ENCODE measurements at places on chromosomes 11 and 22. TPM values are rescaled to one million over a fixed set of nuclear protein-coding genes. Genes with fewer than 3 reads are reported as not detected.

- peak; percentile 87 for DNase-seq
Measured at GRCh38 chr11:47415949-47416472, 7.6 kb downstream of the SLC39A13 start.

DNA sequence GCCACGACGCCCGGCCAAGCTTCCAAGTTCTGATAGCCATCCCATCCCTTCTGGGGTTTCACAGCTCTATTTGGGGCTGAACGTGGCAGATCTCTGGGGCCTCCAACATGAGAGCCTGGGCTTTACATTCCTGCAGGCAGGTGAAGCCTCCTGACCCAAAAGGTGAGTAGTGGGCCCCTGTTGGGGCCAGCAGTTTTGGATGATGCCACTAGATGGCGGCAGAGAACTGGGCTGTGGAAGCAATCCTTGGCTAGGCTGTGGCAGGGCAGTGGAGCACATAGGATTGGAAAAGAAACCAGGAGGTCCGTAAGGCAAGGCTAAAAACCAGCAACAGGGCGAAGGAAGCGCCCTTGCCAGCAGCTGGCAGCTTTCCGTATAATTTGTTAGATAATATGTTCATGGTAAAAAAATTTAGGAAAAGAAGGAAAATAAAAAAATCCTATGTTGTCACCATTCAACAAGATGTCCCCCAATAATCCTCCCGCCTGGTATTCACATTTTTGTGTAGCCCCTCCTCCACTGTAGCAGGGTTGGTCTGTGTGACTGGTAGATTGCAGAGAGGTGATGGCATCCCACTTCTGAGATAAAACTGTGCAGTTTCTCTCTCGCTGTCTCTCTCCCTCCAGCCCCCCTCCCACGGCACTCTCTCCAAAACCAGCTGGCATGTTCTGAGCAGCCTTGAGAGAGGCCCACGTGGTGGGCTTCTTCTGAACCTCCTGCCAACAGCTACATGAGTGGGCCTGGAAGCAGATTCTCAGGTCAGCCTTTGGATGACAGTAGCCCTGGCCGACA is 43.6 kb upstream of the OR4B1 start:
- peak; percentile 34 for DNase-seq

- DNase-seq = peak; percentile 96
Measured at GRCh38 chr22:27238935-27239510, 562.5 kb downstream of the MN1 start.

DNA sequence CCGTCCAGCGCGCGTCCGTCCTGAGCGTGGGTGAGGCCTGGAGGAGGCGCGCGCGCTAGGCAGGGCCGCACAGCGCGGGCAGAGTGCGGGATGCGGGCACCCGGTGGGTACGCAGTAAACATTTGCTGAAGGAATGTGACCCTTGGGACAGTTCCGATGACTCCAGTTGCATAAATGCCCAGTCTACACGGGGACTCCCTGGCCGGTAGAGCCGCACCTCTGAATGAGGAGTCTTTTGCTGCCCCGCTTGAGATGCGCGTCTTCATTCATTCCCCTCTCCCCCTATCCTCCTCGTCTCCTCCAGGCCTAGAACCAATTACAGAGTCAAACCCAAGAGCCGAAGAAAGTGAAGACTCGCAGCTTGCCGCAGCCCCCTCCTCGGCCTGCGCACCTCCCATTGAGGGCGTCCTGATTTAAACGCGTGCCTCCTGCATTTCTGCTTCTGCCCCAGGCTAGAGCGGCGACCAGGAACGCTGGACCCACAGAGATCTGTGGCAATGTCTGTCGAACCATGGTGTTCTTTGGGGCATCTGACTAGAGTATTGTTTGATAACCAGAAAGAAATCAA is 729 bp upstream of the CHKB start:
- DNase-seq = no peak

- DNase-seq = no peak
Measured at GRCh38 chr11:120129570-120129969, 8.3 kb downstream of the TRIM29 start.

GRCh38 chr11:35907648-35908431 is 36.0 kb upstream of the LDLRAD3 start:
- peak; percentile 44 for DNase-seq

DNA sequence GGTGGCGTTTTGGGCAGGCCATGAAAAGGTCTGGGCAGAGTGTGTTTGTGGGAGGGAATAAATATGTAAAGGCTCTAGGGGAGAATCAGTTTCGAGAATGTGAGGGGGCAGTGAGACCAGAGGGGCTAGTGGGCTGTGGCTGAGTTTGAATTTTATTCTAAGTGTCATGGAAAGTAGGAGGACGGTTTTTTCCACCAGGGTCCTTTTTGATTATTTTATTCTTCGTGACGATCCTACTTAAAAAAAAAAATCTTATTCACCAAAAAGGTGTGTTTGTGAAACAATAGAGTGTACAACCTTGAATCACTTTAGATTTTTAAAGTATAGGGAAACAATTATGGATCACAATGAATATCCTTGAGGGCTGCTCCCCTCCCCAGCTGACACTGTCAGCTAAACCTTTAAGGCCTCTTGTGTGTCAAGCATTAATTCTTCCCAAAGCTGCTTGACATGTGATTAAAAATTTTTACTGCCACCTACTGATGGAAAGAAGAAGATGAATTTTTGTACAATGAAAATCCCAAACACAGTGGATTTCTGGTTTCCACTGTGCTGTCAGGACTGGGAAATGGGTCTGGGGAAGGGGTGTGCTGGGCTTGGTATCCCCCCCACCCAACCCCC is 107.5 kb upstream of the OR4B1 start:
- no peak for DNase-seq

DNA sequence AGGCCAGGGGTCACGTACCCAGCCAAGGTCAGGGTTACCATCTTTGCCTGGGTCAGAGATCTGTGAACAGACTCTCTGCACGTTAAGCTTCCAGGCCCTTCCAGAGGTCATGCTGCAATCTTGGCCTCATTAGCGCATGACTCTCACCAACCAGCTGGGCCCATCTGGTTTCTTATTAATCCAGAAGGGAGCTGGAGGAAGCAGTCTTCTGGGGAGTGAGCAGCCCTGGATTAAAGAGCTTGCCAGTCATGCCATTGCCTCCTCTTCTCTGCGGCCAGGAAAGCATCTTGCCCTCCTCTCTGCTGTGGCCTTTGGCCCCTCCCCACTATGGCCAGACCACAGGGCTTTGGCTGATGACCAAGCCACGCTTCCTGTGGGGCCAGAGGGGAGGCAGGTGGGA is 57.4 kb downstream of the CHST1 start:
- DNase-seq = no peak

DNA sequence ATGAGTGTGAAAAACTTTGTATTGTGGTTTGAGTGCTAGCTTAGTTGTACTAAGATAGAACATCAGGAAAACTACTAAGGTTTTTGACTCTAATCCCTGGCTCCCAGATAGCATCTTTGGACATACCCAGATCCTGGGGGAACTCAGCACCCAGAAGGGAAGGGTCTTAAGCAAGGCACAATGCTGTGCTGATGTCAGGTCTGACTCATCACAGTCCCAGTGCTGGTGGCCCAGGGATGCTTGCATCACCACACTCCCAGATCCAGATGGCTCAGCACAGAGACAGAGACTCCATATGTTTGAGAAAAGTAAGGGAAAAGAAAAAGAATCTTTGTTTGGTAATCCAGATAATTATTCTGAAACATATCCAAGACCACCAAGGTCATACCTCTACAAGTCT is 18.3 kb upstream of the OR56A3 start:
- no peak for DNase-seq

DNA sequence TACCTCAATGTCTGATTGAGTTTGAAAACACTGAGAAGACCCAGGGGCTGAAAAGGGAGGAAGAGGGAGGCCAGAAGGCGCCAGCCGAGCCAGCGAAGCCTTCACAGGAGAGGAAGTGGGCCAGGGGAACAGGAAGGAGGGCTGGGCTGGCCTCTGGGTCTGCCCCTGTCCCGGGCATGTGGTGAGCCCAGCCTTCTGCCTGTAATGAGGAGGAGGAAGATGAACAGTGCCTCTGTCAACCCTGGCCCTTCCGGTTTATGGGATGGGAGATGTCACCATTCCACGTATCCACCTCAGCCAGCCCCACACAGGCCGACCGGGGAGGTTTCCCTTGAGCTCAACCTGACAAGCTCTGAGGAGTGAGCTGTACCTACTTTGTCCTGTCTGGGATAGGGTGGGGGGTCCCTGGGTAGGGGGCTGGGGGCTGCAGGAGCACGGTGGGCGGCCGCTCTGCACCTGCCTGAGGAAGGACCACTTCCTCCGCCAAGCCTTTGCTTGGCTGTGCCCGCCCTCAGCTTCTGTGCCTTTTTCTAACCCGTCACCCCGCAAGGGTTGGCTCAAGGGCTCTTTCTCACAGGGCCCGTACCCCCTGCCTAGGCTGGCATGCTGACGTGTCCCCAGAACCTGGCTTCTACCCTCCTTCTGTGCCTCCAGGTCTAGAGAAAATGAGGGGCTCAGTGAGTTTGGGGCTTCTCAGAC is 2.0 kb downstream of the PARVG start:
- DNase-seq = no peak

DNA sequence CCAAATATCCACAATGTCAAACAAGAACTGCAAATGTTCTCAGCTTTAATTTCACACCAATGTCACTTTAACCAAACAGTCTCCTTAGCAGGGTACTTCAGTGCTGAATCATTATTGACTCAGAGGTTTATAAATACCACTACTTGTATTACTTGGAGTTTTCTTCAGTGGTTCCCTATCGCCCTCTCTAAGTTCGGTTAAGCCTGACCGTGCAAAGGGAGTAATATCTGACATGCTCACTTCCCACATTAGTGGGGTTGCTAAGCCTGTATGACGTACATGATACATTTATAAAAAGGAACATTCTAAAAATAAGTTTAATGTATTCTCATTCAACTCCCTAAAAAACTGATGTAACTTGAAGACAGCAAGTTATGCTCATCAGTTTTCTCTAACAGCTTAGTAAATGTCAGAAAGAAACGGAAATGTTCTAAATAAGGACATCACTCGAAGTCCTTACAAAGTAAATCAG is 93.1 kb upstream of the ZC3H12C start:
- DNase-seq = no peak

DNA sequence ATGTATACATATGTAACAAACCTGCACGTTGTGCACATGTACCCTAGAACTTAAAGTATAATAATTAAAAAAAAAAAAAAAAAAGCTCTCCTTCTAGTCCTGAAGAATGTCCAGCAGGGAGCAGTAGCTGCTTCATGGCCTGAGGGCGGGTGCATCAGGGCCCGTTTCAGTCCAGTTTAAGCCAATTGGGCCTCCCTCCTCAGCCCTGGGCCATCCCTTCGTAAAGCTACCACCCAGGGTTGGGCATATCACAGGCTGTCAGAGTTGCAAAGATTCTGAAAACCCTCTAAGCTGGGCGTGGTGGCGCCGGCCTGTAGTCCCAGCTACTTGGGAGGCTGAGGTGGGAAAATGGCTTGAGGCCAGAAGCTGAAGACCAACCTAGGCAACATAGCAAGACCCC is 5.4 kb downstream of the TMPRSS13 start:
- no peak for DNase-seq

- DNase-seq = no peak
Measured at GRCh38 chr22:43114958-43115357, 4.4 kb downstream of the BIK start.

DNA sequence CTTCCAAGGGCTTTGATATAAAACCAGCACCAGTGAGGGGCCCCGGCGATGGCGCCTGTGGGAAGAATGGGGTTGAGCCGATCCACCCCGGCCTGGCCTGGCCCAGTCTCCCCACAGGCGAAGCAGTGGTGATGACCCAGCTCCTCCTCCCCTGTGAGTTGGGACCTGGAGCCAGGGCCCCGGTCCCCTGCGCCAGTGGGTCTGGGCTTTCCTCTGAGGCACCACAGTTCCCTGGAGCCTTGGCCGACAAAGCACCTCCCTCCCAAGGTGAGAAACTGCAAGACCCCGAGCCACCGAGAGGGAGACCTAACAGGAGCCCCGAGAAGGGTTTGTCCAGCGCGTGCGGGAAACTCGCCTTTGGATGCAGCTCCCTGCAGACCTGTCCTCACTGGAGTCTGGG is 942.9 kb downstream of the BRD1 start:
- no peak for DNase-seq

DNA sequence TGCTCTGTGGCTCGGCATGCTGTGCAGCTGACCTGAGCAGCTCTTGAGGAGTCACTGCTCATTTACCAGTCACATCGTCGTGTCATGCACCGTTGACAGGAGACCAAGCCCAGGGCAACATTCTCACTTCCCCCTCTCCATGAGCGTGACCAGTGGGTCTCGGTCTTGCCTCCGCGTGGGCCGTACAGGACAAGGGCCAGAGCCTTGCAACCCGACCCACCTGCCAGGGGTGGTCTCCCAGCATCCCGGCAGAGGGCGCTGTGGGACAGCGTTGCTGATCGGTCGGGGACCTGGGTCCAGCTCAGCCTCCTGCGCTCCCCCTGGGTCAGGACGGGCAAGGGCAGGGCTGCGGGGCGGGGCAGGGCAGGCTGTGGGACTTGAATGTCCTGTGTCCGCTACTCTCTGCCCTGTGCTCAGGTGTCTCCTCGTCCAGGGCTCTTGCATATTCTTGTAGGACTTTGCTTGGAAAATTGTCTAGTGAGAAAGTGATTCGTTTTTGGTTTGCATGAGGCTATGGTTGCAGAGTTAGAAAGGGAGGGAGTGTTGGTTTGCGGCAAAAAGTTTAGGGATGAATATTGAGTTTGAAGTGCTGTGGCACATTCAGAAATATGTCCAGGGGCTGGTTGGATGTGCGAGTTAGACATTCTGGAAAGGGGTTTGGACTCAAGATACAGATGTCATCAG is 16.2 kb downstream of the EIF4G2 start:
- DNase-seq = peak; percentile 75

DNA sequence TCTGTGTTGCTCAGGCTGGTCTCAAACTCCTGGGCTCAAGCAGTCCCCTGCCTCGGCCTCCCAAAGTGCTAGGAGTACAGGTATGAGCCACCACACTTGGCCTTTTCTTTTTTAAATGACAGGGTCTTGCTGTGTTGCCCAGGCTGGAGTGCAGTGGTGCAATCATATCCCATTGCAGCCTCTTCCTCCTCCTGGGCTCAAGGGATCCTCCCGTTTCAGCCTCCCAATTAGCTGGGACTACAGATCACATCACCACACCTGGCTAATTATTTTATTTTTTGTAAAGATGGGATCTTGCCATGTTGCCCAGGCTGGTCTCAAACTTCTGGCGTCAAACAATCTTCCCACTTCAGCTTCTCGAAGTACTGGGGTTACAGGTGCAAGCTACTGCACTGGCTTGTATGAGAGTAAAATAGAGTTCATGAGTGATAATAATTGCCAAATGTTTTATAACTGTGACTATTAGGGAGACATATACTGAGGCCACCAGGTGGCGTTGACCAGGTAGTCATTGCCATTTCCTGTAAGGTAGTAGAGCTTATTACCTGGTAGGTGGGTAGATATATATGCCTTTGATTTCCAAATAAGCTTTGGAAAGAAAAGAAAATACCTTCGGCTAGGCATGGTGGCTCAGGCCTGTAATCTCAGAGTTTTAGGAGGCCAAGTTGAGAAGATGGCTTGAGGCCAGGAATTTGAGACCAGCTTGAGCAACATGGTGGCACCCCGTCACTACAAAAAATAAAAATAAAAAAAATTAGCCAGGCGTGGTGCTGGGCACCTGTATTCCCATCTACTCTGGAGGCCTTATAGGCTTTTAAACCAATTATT is 5.4 kb downstream of the FDX1 start:
- no peak for DNase-seq

Gene GLYAT
- polyA plus RNA-seq = not detected

Gene RNF26
- polyA plus RNA-seq = 14.9 TPM

Gene CXCR5
- polyA plus RNA-seq = 0.17 TPM

Gene APOL6
- 18.6 TPM for polyA plus RNA-seq

Gene OR51B4
- not detected for polyA plus RNA-seq

Gene PACSIN2
- 30.9 TPM for polyA plus RNA-seq
